ENCODE measurements at places on chromosomes 13 and 19.

GRCh38 chr13:99425485-99426341 is 75.6 kb upstream of the TM9SF2 start:
- DNase-seq, result peak; percentile 77

DNA sequence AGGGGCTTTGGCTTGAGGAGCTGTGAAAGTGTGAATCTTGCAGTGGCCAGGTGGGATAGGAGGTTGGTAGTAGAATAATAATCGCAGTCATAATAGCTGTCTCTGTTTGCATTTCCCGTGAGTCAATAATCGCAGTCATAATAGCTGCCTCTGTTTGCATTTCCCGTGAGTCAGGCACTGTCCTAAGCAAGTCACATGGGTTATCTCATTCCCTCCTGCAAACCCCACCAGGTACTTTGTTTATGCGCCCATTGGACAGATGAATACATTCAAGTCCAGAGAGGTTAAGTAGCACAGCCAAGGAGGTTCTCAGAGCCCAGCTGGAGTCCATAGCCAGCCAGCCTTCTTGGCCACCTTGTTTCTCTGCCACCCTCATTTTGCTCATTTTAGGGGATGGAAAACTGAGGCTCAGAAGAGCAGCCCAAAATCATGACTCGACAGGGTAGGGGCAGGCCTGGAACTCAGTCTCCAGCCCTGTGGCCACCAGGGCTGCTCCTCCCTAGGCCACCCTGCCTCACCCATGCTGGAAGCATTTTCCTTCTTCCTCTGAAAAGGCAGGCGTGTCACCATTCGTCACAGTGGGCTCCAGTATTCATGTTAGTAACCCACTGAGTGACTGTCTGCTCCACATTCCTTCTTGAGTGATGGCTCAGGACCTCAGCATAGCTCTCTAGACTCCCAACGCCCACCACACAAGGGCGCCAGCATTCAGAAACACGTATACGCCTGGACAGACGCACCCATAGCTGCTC is 206.2 kb downstream of the URI1 start:
- DNase-seq, result no peak

DNA sequence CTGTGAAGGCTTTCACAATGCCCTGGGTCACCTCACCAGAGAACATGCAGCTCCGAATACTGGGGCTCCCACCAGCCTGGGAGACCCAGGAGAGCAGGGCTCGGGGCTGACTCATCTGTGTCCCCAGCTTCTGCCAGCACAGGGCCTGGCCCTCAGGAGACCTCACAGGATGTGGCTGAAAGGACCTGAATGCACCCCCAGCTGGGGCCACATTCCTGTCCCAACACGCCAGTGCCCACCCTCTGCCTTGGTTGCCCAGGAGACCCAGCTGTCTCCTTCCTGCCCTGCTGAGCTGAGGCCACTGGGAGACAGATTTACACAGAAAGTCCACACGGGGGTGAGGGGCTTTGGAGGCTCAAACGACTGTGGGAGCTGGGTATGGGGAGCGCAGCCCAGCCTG is 11.9 kb downstream of the BCAT2 start:
- DNase-seq, result no peak

DNA sequence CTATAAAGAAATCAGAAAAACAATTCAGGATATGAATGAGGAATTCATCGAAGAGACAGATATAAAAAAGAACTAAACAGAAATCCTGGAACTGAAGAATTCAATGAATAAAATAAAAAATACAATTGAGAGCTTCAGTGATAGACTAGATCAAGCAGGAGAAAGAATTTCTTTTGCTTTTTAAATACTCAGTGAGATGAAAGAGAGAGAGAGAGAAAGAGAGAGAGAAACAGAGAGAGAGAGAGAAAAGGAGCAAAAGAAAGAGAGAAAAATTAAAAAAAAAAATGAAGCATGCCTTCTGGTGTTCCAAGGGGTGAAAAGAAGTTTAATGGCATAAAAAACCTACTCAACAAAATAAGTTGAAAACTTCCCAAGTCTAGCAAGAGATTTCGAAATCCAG is 22.0 kb upstream of the SLC7A9 start:
- no peak for DNase-seq

DNA sequence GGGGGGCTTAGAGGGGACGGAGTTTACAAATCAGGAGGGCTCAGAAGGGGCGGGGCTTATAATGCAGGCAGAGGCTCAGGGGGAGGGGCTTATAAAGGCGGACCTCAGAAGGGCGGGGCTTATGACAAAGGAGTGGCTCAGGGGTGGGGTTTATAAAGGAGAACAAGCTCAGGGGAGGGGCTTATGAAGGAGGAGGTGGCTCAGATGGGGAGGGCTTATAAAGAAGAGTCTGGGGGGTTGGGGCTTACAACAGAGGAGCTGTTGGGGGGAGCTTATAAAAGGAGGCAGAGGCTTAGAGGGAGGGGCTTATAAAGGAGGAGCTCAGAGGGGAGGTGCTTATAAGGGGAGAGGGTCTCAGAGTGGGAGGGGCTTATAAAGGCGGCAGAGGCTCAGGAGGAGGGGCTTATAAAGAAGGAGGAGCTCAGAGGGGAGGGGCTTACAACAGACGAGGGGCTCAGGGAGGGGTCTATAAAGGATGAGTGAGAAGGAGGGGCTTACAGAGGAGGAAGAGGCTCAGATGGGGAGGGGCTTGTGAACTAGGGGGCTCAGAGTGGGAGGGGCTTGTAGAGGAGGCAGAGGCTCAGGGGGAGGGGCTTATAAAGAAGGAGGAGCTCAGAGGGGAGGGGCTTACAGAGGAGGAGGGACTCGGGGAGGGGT is 1.0 kb downstream of the SMIM24 start:
- DNase-seq, result peak; percentile 35

DNA sequence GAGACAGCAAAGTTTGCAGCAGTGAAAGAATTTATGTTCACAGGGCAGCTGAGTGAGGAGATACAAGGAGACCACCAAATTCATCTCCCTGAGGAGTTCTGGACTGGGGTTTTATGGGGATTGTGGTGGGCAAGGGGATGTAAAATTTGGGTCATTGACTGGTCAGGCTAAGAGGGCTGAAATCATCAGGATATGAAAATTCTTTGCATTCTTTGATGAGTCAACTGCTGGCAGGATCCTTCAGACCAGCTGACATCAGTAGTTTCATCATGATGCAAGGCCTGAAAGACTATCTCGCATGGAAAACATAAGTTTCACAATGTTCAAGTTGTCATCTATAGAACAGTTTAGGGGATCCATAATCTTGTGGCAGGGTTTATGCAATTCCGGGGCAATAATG is 869.5 kb upstream of the PCDH9 start:
- DNase-seq, result no peak

DNA sequence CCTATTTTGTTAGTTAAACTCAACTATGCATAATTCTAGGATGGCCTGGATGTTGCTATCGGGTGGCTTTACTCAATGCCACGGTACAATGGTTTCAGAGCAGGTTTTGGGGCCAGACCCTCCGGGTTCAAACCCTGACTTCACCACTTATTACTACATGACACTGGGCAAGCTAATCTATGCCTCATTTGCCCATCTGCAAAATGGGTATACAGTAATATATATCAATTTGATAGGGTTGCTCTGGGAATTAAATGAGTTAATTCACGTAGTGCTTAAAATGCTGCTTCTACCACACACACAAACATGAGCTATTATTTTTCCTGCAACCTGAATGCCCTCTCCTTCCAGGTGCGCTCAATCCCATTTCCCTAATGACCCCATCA is 839 bp downstream of the ESD start:
- no peak for DNase-seq

- no peak for DNase-seq
Observed at GRCh38 chr13:33106656-33107360, 90.6 kb downstream of the KL start.

All from stimulated activated naive B cell treated with anti-CD40 and anti-IgM and Interleukin-4, amounts not matched to agents 10 μg/mL and 1 μg/mL and 100 μg/mL, for 72 hours (primary cell).